ENCODE measurements at places on chromosomes 7 and 10. TPM values are rescaled to one million over a fixed set of nuclear protein-coding genes. Genes with fewer than 3 reads are reported as not detected.

- no peak for DNase-seq
- H3K27ac ChIP-seq = no peak overlapping the region
- no peaks in the 10 kb centered on the region for H3K36me3 ChIP-seq
- peaks cover 45% of the 10 kb centered on the region for H3K4me1 ChIP-seq
- H3K27me3 ChIP-seq = peaks cover 67% of the 10 kb centered on the region
Measured at GRCh38 chr7:151247611-151248345, 716 bp downstream of the SMARCD3 start.

TAS2R5 gene
- total RNA-seq = 0.91 TPM

GRCh38 chr7:140041659-140042385 is 20.9 kb downstream of the PARP12 start:
- no peak overlapping the region for H3K4me3 ChIP-seq
- H3K27ac ChIP-seq = no peak overlapping the region
- no peaks in the 10 kb centered on the region for H3K27me3 ChIP-seq
- no peak for DNase-seq
- H3K4me1 ChIP-seq = peaks cover 32% of the 10 kb centered on the region

NAT16 gene
- not detected for total RNA-seq

DNA sequence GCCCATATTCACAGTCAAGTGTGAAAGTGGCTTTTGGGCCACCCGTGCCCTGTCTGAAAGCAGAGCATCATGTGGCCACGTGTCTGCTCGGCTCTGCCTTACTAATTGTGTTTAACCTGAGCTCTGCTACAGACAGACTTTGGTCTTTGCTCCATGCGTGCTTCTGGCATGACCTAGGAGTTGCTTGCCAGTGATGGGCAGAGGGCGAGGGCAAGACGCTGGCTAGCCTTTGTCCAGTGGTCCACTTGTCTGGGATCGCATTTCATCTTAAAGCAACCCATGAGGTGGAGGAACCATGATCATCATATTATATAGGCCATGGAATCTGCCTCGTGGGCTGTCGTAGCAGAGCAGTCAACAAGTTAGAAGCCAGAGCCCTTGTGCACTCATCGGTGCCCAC is 123.3 kb upstream of the INSYN2A start:
- no peaks in the 10 kb centered on the region for H3K27me3 ChIP-seq
- H3K4me1 ChIP-seq = no peaks in the 10 kb centered on the region
- H3K27ac ChIP-seq = no peak overlapping the region
- H3K36me3 ChIP-seq = no peaks in the 10 kb centered on the region
- no peak overlapping the region for H3K4me3 ChIP-seq

DNA sequence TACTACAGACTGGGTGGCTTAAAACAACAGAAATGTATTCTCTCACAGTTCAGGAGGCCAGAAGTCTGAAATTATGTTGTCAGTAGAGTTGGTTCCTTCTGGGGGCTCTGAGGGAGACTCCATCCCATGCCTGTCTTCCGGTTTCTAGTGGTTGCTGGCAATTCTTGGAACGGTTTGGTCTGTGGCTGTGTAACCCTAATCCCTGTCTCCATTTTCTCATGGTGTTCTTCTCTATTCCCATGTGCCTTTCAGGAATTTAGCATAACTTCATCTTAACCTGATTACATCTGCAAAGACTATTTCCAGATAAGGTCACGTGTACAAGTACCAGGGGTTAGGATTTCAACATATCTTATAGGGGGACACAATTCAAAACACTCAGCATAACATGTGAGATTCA is 73.2 kb downstream of the FAM241B start:
- H3K4me1 ChIP-seq = no peaks in the 10 kb centered on the region
- H3K27me3 ChIP-seq = peaks cover 42% of the 10 kb centered on the region
- H3K36me3 ChIP-seq = no peaks in the 10 kb centered on the region

TFPI2 gene
- total RNA-seq = not detected

DNA sequence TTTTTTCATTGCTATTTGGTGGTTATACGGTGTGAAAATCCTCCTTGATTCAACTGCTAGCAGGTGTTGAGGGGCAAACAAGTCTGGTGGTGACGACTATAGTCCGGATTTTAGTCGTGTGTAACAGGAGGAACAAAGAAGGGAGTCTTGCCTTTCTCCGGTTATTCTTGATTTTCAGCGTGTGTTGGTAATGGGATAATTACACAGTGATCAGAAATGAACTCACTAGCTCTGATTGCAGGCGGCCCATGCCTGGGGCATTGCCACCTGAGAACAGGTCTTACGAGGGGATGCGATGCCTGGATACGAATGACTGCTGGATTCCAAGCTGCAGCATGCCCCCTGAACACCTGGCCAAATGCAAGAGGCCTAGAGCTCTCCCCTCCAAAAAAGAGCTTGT is 72.8 kb downstream of the CAMK1D start:
- no peak for DNase-seq
- peaks cover 4% of the 10 kb centered on the region for H3K36me3 ChIP-seq
- H3K27me3 ChIP-seq = no peaks in the 10 kb centered on the region
- peaks cover 17% of the 10 kb centered on the region for H3K4me1 ChIP-seq

MET gene
- 0.65 TPM for total RNA-seq

PNLIPRP2 gene
- not detected for total RNA-seq

GRCh38 chr10:22711373-22711772 is 3.0 kb downstream of the PIP4K2A start:
- no peak for DNase-seq
- H3K27me3 ChIP-seq = no peaks in the 10 kb centered on the region
- no peak overlapping the region for H3K27ac ChIP-seq
- H3K4me1 ChIP-seq = peaks cover 53% of the 10 kb centered on the region
- H3K36me3 ChIP-seq = peaks cover 40% of the 10 kb centered on the region

- H3K4me1 ChIP-seq = peaks cover 21% of the 10 kb centered on the region
- peaks cover 7% of the 10 kb centered on the region for H3K27me3 ChIP-seq
- DNase-seq = peak; percentile 85
- H3K4me3 ChIP-seq = peak overlapping the region; percentile 32
- peak overlapping the region; percentile 64 for H3K27ac ChIP-seq
- no peaks in the 10 kb centered on the region for H3K36me3 ChIP-seq
Measured at GRCh38 chr7:70647801-70648498, 484.0 kb upstream of the GALNT17 start.

DNA sequence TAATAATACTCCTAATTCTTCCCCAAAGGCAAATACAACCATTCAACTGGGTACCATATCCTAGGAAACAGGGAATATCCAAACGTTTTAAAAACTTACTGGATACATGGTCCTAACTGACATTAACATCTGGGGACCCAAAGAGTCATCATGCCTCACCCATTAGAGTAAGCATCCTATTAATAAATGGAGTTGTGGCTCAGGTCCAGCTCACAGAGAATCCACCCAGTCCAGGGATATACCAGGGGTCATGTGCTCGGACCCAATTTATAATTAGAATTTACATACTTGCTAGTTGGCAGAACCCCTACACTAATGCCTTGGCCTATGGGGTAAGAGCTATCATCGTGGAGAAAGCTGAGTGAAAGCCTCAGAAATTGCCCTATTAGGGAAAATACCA is 670.0 kb downstream of the XPNPEP1 start:
- H3K27me3 ChIP-seq = no peaks in the 10 kb centered on the region
- H3K4me1 ChIP-seq = no peaks in the 10 kb centered on the region
- H3K36me3 ChIP-seq = no peaks in the 10 kb centered on the region
- no peak overlapping the region for H3K27ac ChIP-seq
- H3K4me3 ChIP-seq = no peak overlapping the region

GRCh38 chr10:109379186-109379585 is 544.1 kb downstream of the XPNPEP1 start:
- H3K4me1 ChIP-seq = no peaks in the 10 kb centered on the region
- H3K4me3 ChIP-seq = no peak overlapping the region
- DNase-seq = no peak
- H3K27ac ChIP-seq = no peak overlapping the region
- H3K27me3 ChIP-seq = no peaks in the 10 kb centered on the region

DNA sequence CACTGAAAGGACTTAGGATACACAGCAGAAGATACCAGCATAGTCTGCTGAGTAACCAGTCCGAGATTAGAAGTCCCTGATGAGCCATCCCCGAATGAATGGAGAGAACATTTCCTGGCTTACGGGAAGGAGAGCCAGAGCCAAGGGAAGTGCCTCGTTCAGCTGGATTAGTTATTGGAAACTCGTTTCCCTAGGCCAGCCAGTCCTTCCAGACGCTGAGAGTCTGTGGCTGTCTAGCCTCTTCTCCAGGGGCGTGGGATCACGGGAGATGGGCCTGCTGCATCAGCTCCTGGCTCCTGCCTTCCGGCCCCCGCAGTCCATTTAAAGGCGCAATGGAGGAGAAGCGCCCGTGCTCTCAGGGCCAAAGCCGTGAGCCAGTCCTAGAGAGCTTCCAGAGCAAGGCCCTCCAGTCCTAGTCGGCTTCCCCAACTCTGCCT is 712.8 kb downstream of the PARD3 start:
- DNase-seq = no peak
- H3K4me1 ChIP-seq = no peaks in the 10 kb centered on the region
- H3K27ac ChIP-seq = no peak overlapping the region
- no peaks in the 10 kb centered on the region for H3K36me3 ChIP-seq
- H3K4me3 ChIP-seq = no peak overlapping the region

GRCh38 chr7:42283553-42283952 is 46.5 kb upstream of the GLI3 start:
- H3K4me1 ChIP-seq = no peaks in the 10 kb centered on the region
- no peaks in the 10 kb centered on the region for H3K27me3 ChIP-seq
- H3K27ac ChIP-seq = no peak overlapping the region
- no peaks in the 10 kb centered on the region for H3K36me3 ChIP-seq
- DNase-seq = no peak

GRCh38 chr7:151512353-151512752 is 7.3 kb downstream of the RHEB start:
- no peak overlapping the region for H3K4me3 ChIP-seq
- H3K36me3 ChIP-seq = peaks cover 40% of the 10 kb centered on the region
- DNase-seq = no peak
- no peak overlapping the region for H3K27ac ChIP-seq

- DNase-seq = no peak
- no peaks in the 10 kb centered on the region for H3K36me3 ChIP-seq
- peaks cover 29% of the 10 kb centered on the region for H3K27me3 ChIP-seq
- H3K4me1 ChIP-seq = peaks cover 5% of the 10 kb centered on the region
Measured at GRCh38 chr10:101020427-101021075, 10.4 kb downstream of the PDZD7 start.

SLC26A4 gene
- 10.9 TPM for total RNA-seq

ZCWPW1 gene
- total RNA-seq = 3.0 TPM

GRCh38 chr10:82378146-82378545 is 503.2 kb downstream of the NRG3 start:
- DNase-seq = no peak
- no peaks in the 10 kb centered on the region for H3K36me3 ChIP-seq
- H3K4me1 ChIP-seq = no peaks in the 10 kb centered on the region

DNA sequence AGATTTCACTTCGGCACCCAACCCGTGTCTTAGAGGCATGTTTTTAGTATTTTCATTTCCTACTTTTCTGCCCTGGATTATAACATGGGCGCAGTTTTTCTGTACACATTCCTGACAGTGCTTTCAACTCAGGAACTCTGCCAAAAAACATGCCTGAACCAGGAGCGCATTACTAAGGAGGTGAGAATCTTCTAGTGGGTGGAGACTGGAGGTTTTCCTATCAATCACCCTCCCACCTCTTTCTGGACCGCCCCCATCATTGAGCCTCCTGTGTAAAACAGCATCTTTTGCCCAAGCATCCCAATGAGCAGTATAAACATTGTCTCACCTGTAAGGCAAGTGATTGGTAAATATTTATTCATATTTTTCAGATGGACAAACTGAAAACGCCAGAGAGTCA is 53.2 kb downstream of the STK17A start:
- H3K27me3 ChIP-seq = no peaks in the 10 kb centered on the region
- H3K4me3 ChIP-seq = no peak overlapping the region
- H3K27ac ChIP-seq = no peak overlapping the region

CDNF gene
- 0.63 TPM for total RNA-seq

DNA sequence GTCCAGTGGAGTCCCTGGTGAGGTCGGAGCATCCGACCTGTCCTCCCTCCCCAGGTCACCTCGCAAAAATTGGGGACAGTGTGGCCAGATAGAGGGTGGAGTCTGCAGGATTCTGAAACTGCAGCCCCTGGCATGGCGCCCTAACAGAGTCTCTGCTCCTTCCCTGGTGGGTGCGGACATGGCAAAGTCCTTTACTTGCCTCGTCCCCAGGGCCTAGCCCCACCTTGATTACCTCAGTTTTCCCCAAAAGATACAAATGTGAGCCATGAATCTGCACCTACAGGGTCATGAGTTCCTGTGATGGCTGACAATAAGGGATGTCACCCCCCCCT is 47.7 kb downstream of the NPVF start:
- H3K4me3 ChIP-seq = peak overlapping the region; percentile 79
- peak overlapping the region; percentile 74 for H3K27ac ChIP-seq
- H3K36me3 ChIP-seq = peaks cover 5% of the 10 kb centered on the region
- no peak for DNase-seq
- peaks cover 23% of the 10 kb centered on the region for H3K4me1 ChIP-seq

ADRA2A gene
- total RNA-seq = not detected

DNA sequence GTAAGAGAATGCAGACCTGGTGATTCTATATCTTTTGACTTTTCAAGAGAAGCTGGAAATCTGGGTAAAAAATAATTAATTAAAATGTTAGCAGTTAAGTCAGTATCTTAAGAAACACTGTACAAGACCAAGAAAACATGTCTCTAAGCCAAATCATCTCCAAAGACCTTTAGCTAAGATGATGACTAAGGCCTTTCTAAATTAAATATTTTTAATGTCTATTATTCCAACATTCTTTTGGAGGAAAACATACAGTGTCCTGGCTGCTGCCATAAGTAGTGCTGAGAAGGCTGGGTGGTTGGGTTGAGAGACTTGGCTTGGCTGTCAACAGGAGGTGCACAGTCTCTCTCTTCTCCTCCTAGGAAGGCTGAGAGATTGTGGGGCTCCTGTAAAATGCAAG is 20.3 kb downstream of the STARD3NL start:
- no peak overlapping the region for H3K27ac ChIP-seq
- DNase-seq = no peak
- no peaks in the 10 kb centered on the region for H3K27me3 ChIP-seq
- peaks cover 8% of the 10 kb centered on the region for H3K36me3 ChIP-seq
- H3K4me3 ChIP-seq = no peak overlapping the region

- H3K27me3 ChIP-seq = peaks cover 1% of the 10 kb centered on the region
- no peak for DNase-seq
- no peak overlapping the region for H3K27ac ChIP-seq
- no peak overlapping the region for H3K4me3 ChIP-seq
- H3K4me1 ChIP-seq = no peaks in the 10 kb centered on the region
Measured at GRCh38 chr10:95406651-95407280, 116.0 kb upstream of the PDLIM1 start.

FOXP2 gene
- not detected for total RNA-seq
